ENCODE measurements at places on chromosomes 3 and 15. TPM values are rescaled to one million over a fixed set of nuclear protein-coding genes. Genes with fewer than 3 reads are reported as not detected.

DNA sequence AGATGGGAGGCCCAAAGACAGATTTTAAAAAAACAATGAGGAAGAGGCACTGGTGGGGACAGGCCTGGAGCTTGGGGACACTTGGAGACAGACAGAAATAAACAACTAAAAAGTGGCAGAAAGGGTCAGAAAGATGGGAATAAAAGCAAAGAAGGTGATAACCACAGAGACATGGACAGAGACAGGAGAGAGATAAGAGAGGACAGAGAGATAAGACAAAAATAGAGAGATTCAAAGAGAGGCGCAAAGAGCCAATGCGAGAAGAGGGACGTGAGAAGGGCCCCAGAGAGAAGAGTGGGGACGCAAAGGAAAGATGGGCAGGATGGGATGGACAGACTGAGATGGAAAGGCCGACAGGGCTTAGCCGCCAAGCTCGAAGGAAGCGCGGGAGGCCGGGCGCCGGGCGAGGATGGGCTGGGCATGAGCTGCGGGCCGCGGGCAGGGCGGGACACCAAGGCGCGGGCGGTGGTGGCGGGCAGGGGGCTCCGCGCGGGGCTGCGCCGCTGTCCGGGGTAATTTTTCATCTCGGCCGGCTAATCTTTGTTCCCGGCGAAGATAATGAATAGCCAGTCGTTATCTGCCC lies 3.1 kb upstream of the GATA2 start:
- no peak for DNase-seq

KCNAB1 gene
- 6.2 TPM for total RNA-seq

- DNase-seq, result no peak
Measured at GRCh38 chr3:115409596-115409995, 213.7 kb upstream of the GAP43 start.

LOXL1 gene
- 16.6 TPM for total RNA-seq

DNA sequence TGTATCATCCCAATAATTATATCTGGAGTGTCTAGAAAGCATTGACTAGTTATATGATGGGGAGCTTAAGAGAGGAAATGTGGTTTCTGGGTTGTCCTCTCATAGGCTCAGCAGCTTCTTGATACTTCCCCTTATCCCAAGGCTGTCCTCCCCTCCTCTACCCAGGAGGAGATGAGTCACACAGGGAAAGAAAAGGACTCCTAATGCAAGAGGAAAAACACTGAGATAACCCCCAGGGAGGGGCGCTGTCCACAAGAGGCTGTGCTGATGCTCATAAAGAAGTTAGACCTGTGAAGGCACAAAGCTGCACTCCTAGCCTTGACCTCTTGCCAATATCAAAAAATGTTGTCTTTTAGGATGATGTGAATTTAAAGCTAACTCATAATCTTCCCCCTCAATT lies 28.8 kb upstream of the GYG1 start:
- DNase-seq, result no peak

DNA sequence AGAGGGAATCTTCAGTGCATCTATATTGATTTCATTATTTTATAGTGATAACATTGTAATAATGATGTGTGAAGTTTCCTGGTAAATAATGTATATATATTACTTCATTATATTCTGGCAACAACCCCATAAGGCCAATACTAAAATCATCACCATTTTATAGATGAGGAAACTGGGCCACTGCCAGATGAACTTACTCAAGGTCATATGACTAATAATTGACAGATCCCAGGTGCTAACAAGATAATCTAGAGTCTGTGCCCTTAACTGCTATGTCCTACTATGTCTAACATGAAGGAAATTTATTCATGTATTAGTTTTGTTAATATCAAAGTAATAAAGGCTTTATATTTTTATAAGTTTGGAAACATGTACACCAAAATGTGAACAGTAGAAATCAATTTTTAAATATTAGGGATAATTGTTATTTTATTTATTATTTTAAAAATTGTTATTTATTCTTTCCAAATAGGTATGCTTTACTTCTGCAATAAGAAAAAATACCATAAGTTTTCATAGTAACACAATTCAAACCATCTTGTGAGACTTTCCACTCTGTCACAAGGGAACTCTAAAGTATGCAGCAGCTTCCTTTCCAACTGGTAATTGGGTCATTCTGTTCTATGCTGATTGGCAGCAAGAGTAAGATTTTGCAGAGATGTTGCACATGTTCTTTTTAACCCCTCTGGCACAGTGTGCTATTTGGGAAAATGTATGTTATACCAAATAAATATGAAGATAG lies 90.8 kb upstream of the CMC1 start:
- no peak for DNase-seq

ULK3 gene
- 26.5 TPM for total RNA-seq

DNA sequence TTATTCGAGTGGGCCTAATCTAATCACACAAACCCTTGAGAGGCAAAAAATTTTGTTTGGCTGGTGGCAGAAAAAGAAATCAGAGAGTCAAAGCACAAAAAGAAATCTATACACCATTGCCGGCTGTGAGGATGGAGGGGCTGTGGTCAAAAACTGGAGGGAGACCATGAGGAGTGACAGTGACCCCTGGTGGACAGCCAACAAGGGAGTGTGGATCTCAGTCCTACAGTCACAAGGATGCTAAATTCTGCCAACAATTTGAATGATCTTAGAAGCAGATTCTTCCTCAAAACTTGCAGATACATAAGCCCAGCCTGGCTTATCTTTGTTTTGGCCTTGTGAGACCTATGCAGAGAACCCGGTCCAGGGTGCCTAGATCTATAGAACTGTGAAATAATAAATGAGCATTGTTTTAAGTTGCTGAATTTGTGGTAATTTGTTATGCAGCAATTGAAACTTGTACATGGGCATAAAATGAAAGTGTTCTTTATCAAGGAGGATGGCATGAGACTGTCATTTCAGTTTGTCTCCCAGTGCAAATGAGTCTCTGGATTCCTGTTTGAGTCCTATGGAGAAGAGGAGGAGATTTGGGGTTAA lies 103.0 kb upstream of the ARHGEF26 start:
- DNase-seq, result no peak
